Activated naive CD4-positive, alpha-beta T cell treated with anti-CD3 and anti-CD28 coated beads for 36 hours (primary cell): ENCODE measurements at places on chromosomes 2 and 18. TPM values are rescaled to one million over a fixed set of nuclear protein-coding genes. Genes with fewer than 3 reads are reported as not detected.

DNA sequence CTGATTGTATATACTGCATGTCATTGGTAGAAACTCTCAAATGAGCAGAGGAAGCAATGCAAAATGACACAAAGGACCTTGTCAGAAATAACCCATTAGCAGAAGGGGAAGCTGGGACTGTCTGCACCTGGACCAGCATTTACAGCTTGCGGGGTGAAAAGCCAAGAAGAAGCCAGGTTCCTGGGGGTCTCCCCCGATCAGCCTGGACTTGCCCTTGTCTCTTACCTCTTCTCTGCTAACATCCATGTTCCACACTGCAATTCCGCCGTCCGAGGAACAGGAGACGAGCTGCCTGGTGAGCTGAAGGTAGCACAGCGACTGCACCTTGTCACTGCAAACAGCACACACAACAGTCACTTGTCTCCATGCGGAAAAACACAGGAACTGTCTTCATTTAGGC, 51.1 kb downstream of the WDFY1 start:
- no peak overlapping the region for H3K4me3 ChIP-seq
- peaks cover 28% of the 10 kb centered on the region for H3K36me3 ChIP-seq
- H3K4me1 ChIP-seq, result peaks cover 16% of the 10 kb centered on the region
- no peaks in the 10 kb centered on the region for H3K27me3 ChIP-seq

MPP4 gene
- not detected for total RNA-seq

- no peak overlapping the region for H3K4me3 ChIP-seq
- H3K36me3 ChIP-seq, result no peaks in the 10 kb centered on the region
- no peak overlapping the region for H3K27ac ChIP-seq
- peaks cover 9% of the 10 kb centered on the region for H3K27me3 ChIP-seq
- H3K4me1 ChIP-seq, result no peaks in the 10 kb centered on the region
- no peak for DNase-seq
These were observed 4.8 kb downstream of the CDH7 start for GRCh38 chr18:65755616-65756015.

NETO1 gene
- total RNA-seq, result not detected

GREB1L gene
- total RNA-seq, result not detected

FKBP7 gene
- total RNA-seq, result 3.1 TPM

GRCh38 chr18:3877678-3878077, 427.7 kb downstream of the TGIF1 start:
- H3K27me3 ChIP-seq, result peaks cover 3% of the 10 kb centered on the region
- no peaks in the 10 kb centered on the region for H3K4me1 ChIP-seq
- no peaks in the 10 kb centered on the region for H3K36me3 ChIP-seq
- no peak for DNase-seq
- H3K27ac ChIP-seq, result no peak overlapping the region

NEU2 gene
- not detected for total RNA-seq
